ENCODE measurements at places on chromosomes 12 and 14. TPM values are rescaled to one million over a fixed set of nuclear protein-coding genes. Genes with fewer than 3 reads are reported as not detected.

DNA sequence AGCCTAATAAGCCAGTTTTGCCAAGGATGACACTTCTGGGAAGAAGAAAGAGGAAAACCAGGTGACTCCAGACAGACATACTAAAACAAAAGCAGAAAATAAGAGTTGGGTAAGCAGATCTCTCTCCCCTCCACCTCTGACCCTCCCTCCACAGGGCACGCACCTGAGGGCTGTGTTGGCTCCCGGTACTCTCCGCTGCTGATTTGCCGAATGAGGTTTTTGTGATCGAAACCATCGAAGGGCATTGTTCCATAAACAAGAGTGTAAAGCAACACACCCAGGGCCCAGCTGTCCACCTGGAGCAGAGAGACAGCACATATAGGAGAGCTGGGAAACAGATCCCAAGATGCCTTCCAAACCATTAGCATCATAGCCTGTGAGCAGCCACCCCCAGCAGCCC is 68.1 kb downstream of the NUAK1 start:
- DNase-seq, result no peak

GRCh38 chr14:74245292-74245691 is 6.0 kb downstream of the VSX2 start:
- no peak for DNase-seq

DNA sequence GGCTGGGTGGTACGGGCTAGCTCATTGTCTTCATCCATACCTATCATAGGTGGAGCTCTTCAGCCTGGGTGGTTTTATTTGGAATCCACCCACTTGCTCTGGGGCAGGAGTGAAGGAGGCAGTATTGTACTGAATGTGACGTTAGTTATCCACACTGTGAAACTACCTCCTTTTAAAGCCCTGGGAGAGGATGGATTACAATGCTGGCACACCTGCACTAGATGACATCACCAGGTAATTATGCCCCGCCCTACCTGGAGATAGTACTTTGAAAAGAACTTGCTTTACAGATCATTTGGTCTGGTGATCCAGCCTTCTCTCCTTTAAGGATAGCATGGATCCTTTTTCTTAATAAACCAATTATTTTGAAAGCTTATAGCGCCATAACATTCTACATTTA is 78.0 kb downstream of the B4GALNT3 start:
- no peak for DNase-seq

GRCh38 chr14:101475456-101476257 is 85.6 kb upstream of the DIO3 start:
- no peak for DNase-seq

- DNase-seq, result no peak
These were observed 1.3 kb downstream of the RASSF3 start for GRCh38 chr12:64611341-64612284.

GRCh38 chr12:81683881-81684280 is 75.3 kb downstream of the PPFIA2 start:
- no peak for DNase-seq

DNA sequence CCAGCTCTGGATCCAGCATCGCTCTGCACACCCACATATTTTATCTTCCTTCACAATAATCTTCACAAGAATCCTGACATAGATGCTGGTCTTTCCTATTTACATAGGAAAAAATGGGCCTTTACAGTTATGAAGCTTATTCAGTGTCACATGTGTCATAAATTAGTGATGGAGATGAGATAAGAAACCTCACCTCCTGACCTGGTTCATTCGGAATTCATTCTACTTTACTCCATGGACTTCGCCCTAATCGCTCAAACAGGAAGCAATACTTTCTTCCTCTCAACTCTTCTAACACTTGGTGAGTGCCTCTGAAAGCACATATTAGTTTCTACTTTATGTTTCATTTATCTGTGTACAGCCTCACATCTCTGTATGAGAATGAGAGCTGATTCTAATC is 12.0 kb upstream of the SINHCAF start:
- no peak for DNase-seq

DNA sequence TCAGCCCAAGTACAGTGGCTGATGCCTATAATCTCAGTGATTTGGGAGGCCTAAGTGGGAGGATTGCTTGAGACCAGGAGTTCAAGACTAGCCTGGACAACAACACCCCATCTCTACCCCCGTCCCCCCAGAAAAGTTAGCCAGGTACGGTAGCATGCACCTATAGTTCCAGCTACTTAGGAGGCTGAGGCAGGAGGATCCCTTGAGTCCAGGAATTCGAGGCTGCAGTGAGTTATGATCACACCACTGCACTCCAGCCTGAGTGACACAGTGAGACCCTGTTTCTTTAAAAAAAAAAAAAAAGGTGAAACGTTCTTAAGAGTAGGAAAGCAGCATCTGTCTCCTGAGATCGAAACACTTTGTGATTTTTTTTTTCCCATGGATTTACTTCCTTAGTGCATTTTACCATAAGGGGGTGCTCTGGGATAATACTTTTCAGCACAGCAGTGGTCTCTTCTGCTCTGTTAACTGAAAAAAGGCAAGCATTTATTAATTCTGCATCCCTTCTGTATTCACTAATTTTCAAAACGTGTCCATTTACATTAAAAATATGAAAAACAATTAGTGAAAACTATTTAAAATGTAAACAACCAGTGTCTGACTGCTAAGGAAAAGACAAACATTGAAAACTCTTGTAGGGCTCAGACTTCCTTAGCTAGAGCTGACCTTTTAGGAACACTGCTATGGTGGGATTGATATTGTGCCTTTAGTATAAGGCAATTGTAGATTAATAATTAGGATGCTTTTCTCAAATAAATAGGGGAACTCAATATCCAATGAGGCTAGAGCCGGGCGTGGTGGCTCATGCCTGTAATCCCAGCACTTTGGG is 31.2 kb upstream of the USP44 start:
- DNase-seq, result no peak

GRCh38 chr12:19978193-19978592 is 390.1 kb upstream of the PDE3A start:
- no peak for DNase-seq

DNA sequence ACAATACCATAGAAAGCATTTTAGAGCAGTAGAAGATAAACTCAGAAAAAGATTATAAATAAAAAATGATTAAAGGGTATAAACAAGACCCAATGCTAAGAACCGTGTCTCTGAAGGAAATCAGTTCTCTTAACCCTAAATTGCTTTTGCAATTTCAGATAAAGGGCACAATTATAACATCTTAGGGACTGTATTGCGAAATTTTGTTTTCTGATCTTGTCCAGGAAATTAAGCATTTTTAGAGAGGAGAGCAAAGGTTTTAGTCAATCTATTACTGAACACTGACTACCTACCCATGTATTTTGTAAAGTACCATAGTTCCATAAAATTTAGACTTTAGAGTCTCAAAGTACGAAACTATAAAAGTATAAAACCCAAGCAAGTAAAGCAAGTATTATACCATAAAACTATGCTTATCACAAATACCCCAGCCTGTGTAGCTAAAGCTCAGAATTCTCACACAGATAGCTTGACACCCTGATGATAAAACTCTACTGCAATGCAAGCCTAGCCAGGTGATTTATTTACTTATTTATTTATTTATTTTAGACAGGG is 6.8 kb upstream of the CHPT1 start:
- no peak for DNase-seq

GRCh38 chr12:53560351-53560750 is 53.1 kb upstream of the NPFF start:
- DNase-seq, result no peak

- no peak for DNase-seq
These were observed 990.2 kb upstream of the ATXN7L3B start for GRCh38 chr12:73547421-73547820.

DNA sequence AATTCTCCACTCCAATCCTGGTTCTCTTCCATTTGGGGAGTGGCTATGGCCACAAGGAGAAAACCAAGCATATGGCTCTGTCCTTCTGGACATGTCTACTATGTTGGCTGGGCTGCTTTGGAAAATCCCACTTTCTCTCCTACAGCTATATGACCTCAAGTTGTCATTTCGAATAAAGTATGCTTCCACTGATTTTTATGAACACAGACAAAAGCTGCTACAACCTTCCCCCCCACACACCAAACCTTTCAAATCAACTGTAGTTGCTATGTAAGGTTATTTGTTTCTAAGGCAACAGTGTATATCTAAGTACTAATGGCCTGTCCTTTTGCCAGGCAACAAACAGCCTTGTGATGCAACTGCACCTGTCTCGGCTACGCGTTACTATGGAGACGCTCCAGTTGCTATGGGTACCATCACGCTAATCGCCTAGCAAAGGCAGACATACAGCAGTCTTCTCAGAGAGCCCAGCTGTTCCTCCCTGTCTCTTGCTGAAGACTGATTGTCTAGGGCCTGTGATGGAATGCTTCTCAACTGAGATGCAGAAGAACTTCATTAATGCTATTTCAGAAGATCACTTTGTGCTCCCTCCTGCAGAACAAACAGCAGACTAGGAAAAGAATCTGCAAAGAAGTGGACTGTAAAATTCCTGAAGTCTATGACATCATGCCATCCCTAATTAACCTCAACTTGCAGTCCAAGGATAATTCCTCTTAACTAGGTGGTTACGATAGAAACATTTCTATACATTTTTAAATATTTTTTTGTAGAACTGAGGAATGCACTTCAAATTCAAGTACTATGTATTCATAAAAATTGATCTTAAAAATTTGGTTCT is 67.6 kb downstream of the FOXN3 start:
- DNase-seq, result no peak

DNA sequence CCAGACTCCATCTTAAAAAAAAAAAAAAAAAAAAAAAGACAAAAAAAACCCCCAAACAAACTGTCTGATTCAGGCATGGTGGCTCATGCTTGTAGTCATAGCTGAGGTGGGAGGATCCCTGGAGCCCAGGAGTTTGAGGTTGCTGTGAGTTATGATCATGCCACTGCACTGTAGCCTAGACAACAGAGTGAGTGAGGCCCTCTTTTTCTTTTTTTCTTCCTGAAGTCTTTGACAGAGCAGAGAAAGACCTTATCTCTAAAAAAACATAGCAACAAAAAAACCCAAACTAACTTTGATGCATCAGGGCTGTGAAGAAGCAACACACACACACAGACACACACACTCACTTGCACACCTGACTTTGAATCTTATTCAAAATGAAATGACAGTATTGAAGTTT is 7.7 kb upstream of the AMN1 start:
- no peak for DNase-seq

DNA sequence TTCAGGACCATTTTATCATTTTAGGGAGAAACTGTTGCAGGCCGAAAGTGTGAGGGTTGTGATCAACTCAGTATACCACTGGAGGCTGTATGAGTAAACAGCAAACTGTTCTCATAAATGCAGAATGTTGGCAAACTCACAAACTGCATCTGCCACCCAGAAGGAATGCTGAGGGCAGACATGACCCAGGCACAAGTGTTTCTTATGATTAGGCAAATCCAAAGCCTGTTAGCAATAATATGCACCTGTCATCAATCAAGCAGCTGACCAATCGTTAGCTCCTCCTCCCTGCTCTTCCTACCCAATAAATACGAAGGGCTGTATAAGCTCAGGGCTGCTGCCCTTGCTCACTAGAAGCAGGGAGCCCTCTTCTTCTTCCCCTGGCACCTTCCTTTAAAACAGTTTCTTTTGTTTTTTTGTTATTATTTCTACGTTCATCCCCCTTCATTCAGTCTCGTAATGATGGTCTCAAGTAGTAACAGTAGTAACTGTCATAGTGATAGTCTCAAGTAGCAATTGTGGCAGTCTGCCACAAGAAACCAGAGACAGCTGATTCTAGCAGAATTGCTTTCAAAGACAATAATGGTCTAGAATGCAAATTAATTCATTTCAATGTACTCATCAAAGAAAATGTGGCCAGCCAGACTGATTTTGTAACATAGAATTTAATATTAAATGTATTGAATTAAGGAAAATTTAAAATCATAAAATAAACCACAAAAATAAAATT is 15.2 kb upstream of the CCDC175 start:
- no peak for DNase-seq

GRCh38 chr14:62289471-62289870 is 527.3 kb downstream of the SNAPC1 start:
- DNase-seq, result no peak

- DNase-seq, result no peak
These were observed 2.4 kb upstream of the ESR2 start for GRCh38 chr14:64296561-64296960.

- DNase-seq, result peak; percentile 54
These were observed 29.0 kb downstream of the PDE6H start for GRCh38 chr12:15001733-15002382.

GRCh38 chr12:56520506-56520905 is 1.1 kb upstream of the RBMS2 start:
- DNase-seq, result no peak

DNA sequence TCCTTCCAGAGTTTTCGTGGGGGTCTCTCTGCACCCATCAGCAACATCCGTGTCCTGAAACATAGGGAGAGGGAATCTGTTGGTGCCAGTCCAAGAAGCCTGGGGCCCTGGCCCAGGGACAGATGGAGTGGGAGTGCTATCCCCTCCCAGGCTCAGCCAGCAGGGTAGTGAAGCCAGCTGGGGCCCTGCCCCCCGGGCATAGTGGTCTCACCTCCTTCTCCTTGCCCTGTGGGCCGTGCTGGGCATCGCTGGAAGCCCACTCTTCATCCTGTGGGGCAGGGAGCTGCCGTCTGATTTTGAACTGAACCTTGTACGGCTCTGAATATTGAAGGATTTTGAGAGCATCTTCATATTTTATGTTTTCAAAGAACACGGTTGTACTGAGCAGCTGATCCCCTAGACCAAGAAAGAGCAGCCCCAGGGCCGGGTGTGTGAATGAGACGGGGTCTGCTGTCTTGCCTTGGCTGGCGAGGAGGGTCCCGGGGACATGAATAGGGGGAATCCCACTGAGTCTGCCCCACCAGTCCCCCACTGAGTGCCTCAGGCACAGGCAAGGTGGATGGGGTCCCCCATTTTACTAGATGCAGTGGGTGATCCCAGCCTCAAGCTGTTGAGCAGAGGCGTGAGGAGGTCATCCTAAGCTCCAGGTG is 23.3 kb downstream of the AHNAK2 start:
- DNase-seq, result no peak

GRCh38 chr12:22287776-22288621 is 46.5 kb downstream of the ST8SIA1 start:
- DNase-seq, result no peak

DNA sequence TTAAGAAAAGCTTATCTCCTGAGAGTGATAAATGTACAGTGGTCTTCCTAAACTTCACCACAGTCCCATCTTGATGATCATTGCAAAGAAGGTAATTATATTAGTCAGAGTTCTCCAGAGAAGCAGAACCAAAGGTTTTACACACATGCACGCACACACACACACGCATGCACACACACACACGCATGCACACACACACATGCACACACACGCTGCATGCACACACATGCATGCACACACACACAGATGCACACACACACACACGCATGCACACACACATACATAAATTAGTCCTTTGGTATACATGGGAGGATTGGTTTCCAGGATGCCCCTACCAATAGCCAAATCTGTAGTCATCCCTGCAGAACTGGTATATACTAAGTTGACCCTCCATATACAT is 580 bp downstream of the OR4E2 start:
- no peak for DNase-seq

- DNase-seq, result no peak
These were observed 65.5 kb downstream of the PELI2 start for GRCh38 chr14:56183631-56184157.

- DNase-seq, result no peak
These were observed 291.7 kb upstream of the FAR2 start for GRCh38 chr12:28857369-28857768.

Gene ATF7
- total RNA-seq, result 18.4 TPM

Gene TAS2R8
- total RNA-seq, result not detected

Gene TAS2R46
- 0.48 TPM for total RNA-seq

Gene TSPAN19
- total RNA-seq, result not detected

Gene MTERF2
- 7.1 TPM for total RNA-seq

Gene PAH
- 8.9 TPM for total RNA-seq

Gene TECPR2
- 19.4 TPM for total RNA-seq

Gene OGFOD2
- total RNA-seq, result 17.4 TPM

Gene IL31
- not detected for total RNA-seq

Gene CIROP
- not detected for total RNA-seq

Gene OR6C3
- total RNA-seq, result not detected

Gene ACOT6
- total RNA-seq, result not detected
